A172 (cell line): ENCODE measurements at places on chromosomes 13 and 19.

DNA sequence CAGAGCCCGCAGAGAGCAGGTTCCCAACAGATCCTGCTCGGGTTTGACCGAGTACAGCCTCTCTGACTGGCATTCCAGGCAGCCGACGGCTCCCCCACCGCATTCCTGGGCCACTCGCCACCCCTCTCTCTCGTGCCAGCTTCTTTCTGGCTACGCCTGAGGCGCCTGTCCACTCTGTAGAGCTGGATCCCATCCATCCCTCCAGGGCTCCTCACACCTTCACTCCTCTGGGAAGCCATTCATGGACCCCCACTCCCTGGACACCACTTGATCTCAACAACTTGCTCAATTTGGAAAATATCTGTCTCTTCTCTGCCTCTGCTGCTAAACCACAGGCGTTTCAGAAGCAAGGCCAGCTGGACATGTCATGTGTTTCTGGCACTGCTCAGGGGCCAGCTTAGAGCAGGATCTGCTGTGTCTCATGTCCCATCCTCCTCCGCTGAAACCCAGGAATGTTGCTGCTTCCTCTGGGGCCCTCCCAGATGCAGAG, 30.6 kb upstream of the ATP1A3 start:
- peak; percentile 64 for DNase-seq

GRCh38 chr13:31903111-31903815, 128.3 kb upstream of the FRY start:
- DNase-seq: no peak

- DNase-seq: no peak
These were observed 133.3 kb downstream of the RGCC start for GRCh38 chr13:41590643-41591042.

DNA sequence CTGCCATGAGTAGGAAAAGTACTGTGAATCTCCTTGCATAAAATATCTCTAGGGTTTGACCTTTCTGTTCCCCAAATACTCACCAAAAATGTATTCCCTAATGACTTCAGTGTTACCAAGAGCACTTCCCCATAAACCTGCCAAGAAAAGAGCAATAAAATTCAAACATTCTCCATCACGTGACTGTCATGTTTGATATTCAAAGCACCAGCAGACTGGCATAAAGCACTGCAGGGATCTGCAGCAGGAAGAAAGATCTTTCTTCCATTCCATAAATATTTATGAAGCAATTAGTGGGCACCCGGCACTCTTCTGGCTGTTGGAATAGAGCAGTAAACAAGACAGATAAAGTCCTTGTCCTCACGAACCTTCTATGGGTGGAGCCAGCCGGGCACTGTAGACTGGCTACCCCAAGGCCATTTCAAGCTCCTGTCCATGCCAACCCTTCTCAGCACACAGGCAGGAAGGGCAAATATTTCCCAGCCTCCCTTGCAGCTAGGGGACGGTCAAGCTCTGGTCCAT, 20.3 kb downstream of the PLA2G4C start:
- DNase-seq: peak; percentile 18

DNA sequence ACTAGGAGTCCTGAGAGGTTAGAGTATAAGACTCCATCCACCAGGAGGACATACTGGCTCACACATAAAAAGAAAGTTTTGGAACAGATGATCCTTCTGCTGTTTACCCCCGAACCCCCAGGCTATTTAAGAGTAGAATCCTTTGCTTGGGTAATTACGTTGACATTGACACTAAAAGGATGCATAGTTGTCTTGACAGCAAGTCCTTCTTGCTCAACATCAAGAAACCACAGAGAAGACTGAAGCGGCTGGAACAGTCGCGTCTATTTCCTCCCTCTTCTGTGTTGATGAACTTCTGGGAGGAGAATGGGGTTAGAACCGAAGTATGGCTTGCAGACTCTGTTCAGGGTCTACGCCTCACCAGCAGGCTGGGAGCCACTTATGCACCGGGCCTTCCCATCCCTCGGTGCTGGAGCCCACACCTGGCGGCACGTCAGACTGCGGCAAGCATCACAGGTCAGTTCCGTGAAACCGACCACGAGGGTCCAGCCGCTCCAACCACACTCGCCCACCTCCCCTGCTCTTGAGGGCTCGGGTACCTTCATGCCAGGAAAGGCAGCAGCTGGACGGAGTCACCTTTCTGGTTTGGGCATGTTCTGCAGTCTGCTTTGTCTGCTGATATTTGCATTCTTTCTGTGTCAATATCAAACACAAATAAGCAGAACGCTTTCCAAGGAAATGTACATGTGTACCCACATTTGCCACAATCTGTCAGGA, 42.4 kb upstream of the RANBP3 start:
- no peak for DNase-seq

- peak; percentile 49 for DNase-seq
These were observed at the start of gene WIZ for GRCh38 chr19:15449620-15450527. WIZ (minus strand) TSS chr19:15449956; CDS start chr19:15448307, 1,649 bp downstream.

DNA sequence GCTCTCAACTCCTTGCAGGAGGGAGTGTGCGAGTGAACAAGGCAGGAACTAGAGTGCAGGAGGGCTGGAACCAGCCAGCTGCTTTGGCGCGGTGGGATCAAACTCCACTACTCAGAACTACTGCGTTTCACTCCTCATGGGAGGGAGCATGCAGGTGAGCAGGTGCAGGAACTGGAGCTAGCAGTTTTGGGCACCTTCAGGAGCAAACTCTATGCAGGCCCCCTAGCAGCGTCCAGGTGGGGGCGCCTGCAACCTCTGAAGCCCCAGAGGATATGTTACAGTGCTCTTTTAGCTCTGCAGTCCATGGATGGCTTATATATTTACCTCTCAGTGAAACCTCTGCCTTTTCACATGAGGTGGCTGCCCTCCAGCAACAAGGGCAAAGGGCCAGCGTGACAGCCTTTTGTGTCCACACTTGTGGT, 1303.4 kb downstream of the PCDH9 start:
- no peak for DNase-seq

GRCh38 chr19:8196271-8196927, 12.8 kb upstream of the CERS4 start:
- no peak for DNase-seq

GRCh38 chr19:13839938-13840304, 37.0 kb upstream of the NANOS3 start:
- no peak for DNase-seq

GRCh38 chr13:28056970-28057712, 43.2 kb downstream of the FLT3 start:
- no peak for DNase-seq

DNA sequence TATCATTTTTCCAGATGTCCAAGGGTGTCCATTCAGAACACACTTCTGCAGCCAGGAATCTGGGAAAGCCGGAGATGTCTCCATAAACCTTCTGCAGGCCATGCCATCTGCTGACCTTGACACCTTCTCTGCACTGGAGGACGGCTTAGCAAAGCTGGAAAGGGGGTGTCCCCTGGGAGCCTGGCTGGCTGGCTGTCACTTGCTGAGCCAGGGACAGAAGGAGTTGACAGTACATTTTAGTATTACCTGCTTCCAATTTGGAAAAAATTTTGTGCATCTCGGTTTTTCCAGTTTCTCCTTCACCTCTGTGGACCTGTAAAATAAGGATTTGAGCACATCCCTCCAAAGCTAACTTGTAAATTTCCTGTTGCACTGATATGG, 8.1 kb upstream of the CHST8 start:
- DNase-seq: no peak

- peak; percentile 67 for DNase-seq
These were observed 10.3 kb upstream of the FUT5 start for GRCh38 chr19:5880604-5881078.

DNA sequence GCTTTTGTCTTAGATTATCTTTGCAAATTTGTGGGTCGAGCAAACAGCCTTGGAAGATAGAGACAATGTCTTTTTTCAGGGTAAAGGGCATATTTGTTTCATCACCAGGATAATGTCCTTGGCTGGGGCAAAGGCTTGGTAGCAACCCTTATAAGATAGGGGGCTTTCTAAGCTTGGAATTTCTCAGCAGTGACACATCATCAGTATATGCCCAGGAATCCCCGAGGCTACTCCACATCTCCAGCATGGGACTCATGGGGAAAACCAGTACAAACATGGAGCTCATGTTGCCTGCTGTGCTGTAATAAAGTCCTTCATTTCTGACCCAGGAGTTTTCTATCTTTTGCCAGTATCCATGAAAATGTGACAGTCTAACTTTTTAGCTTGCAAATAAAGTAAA, 77.1 kb downstream of the DCLK1 start:
- no peak for DNase-seq

- peak; percentile 92 for DNase-seq
These were observed 27.9 kb downstream of the PLEKHJ1 start for GRCh38 chr19:2207991-2208860.

- no peak for DNase-seq
These were observed 119.7 kb upstream of the SOX1 start for GRCh38 chr13:111947026-111947810.

DNA sequence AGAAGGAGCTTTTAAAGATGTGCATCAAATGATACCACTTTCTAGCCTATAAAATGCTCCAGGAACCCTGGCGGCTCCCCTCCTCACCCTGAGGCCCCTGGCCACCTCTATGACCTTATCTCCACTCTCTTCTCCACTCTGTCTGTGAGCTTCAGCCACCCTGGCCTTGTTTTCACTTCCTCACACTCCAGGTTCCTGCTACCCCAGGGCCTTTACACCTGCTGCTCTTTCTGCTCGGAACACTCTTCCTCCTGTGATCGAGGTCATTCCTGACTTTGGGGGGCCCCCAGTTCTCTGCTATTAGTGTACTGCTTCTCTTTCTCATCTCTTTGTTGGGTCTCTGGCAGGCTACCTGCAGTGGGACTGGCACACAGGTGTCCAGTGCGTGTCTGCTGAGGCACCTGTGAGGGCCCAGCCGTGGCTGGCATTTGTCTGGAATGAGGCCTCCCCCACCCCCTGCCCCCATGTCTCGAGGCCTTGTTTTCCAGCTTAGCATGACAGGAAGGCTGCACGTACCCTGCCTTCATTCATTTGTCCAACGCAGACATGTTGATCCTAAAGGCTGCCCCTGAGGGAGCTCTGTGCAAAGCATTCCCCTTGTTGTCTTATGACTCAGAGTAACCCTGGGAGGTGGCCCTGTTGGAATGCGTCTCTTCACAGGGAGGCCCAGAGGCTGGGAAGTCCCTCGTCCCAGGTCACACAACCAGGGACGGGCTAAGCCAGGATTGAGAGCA, 2.3 kb downstream of the DDA1 start:
- peak; percentile 93 for DNase-seq

DNA sequence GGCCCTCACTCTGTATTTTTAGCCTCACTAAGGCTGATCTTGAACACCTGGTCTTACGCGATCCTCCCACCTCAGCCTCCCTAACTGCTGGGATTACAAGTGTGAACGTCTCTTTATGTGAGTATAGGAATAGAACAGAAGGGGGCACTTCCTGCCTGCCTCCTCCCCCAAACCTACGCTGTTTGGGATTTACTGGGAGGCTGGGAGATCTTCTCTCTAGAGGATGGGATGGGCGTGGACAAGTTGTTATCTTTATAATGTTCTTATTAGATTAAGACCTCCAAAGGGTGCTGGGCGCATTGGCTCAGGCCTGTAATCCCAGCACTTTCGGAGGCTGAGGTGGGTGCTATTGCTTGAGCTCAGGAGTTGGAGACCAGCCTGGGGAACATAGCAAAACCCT, 2.9 kb upstream of the CSNK1G2 start:
- no peak for DNase-seq

GRCh38 chr13:46211116-46211482, 629 bp upstream of the LRRC63 start:
- DNase-seq: peak; percentile 8

GRCh38 chr13:89214185-89214584, 1543.0 kb downstream of the SLITRK5 start:
- DNase-seq: no peak

DNA sequence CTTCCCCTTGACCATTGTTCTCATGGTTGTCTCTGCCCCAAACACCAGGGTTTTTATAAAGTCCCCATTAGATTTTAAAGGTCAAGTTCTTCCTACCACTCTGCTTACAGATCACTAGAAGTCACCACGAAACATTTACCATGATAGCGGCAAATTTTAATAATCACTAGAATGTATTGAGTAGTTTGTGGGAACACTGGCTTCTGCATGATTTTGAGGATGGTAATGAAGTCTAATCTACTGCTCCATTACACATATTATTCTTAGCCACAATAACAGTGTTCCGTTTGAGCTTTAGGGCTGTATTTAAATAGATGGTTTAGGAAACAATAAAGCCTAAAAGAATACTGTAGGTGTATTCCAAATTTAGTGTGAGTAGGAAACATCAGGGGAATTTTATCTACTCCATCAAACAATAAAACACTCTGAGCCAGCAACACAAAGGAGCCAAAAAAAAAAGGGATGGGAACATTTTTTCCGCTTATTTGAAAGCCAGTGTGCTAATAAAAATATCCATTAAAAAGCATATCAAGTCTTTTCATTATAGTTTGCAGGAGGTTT, 49.7 kb downstream of the KLF12 start:
- DNase-seq: no peak

GRCh38 chr13:42766016-42766415, 15.4 kb upstream of the FAM216B start:
- DNase-seq: no peak

DNA sequence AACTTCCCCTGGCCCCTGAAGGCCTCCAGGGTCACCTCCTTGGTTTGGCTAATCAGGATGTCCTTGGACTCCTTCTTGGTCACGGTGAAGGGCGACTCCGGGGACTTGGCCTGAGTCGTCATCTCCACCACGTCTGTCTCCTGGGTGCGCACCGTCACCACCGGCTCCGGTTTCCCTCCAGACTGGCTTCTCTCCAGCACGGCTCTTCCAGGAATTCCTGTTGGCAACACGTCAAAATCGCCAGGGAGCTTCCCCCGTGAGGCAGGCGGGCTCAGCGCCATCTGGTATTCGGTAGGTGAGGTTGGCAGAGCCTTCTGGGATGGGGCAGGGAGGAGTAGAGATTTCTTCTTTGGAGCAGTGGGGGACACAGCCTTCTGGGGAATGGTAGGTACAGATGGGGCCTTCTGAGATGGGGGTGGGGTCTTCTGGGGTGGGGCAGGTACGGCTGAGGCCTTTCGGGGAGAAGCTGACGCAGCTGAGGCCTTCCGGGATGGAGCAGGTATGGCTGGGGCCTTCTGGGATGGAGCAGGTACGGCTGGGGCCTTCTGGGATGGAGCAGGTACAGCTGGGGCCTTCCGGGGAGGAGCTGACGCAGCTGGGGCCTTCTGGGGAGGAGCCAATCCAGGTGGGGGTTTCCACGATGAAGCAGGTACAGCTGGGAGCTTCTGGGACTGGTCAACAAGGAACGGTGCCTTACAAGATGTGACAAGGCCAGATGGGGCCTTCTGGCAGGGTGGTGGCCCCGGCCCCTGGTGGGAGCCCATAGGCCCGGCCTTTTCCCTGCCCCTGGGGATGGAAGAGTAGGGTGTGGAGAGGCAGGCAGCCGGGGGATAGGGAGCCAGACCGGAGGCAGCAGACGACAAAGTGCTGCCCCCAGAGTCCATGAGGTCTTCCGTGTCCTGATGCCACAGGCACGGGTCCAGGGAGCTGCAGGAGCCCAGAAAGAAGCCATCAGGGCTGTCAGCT, 3.8 kb downstream of the GARIN5B start:
- no peak for DNase-seq

DNA sequence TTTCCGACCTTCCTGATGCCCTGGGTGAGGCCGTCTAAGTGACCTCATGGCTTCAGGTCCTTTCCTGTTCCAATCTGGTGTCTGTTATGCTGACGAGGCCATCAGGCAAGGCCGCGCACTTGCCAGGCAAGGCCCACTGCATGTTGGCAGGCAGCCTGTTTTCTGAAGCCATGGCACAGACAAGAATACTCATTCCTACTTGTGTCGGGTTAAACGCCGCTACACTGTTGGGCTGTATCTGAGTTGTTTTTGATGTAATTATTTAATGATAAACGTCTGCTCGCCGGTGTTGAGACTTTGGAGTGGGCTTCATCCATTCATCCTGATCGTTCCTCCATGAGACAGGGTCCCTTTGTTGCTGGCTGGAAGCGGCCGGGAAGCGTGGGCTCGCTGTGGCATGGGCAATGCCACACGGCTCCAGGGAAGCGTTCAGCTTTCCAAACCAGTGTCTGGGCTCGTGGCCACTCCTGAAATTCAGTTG, 92.1 kb downstream of the ATP11A start:
- no peak for DNase-seq
